T-helper 2 cell treated with Interferon-gamma antibody and Interleukin-4, amounts not matched to agents 5 μg/mL and 100 μg/mL, for 36 hours (primary cell): ENCODE measurements at places on chromosomes 3 and 15.

GRCh38 chr3:15805756-15806266 lies 8.0 kb upstream of the ANKRD28 start:
- DNase-seq, result no peak

DNA sequence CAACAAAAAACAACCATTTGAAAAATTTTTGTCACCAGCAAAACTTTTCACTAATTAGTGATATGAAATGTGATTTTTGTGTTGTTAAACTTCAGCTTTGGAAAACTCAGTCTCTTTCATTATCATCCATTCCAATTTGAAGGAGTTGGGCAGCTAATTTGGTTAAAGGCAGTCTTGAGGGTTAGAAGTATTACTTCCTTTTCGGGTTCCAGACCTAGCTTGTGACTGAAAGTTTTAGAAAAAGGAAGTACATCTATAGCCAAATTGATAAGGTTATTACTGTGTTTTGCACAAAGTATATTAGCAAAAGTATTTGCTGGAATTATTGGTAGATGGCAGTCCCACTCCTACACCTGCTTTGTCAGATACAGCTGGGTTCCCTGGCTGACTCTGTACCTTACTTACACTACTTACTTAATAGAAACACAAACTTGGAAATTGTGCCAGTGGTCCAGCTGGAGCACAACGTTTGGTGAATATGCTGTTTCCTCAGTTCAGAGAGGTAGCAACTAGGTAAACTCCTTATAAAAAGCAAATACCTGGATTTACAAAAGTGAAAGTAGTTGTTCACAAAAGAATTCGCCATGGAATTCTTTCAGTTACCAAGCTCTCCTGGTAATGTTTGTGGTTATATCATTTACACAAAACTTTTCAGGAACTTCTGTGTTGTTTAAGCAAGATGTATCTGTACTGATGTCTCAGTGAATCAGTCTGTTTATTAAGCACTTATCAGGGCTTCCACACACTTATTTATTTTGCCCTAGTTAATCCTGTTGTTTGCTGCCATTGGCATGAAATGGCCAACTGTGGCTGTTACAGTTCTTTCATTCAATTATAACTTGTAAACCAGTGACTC lies 31.6 kb downstream of the TIPARP start:
- DNase-seq, result no peak

DNA sequence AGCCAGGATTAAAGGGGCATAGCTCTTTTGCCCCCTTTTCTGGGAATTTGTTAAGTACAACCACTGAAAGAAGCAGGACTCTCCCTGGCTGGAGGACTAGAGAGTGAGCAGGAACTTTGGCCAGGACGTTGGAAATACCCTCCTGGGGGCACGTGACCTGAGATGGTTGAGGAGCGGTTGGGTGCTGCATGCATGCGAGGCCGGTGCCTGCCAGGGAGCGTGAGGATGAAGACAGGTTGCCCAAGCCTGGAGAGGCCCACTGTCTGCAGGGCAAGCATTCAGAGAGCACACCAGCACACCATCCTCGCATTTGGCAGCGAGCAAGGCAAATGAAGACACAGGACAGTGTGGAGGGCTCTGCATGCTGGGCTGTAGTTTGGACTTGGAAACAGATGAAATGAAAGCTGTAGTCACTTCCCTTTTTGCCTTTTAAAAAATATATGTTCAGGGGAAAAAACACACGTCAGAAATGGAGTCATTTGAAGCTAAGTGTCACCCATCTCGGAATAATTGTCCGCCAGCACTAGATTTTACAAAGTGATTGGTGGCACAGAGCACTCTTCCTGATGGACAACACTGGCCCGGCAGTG lies 217.6 kb downstream of the SLCO3A1 start:
- DNase-seq, result no peak

GRCh38 chr3:108497271-108497670 lies 13.1 kb downstream of the MYH15 start:
- no peak for DNase-seq

DNA sequence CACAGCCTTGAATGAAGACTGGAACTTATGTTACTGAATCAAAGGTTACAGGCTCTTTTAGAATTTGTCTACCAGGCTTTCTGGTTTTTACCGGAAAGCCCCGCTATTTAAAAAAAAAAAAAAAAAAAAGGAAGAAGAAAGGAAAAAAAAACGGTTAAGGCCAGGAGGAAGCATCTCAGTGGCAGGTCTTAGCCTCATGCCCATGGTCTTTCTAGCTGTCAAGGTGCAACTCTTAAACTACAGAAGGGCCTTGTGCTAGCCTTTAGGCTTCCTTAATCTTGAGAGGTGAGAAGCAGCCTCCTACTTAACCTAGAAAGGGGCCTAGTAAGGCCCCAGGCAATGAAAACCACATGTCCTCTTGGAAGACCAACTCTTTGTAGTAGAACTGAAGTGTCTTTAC lies 77.5 kb downstream of the TBC1D5 start:
- no peak for DNase-seq

DNA sequence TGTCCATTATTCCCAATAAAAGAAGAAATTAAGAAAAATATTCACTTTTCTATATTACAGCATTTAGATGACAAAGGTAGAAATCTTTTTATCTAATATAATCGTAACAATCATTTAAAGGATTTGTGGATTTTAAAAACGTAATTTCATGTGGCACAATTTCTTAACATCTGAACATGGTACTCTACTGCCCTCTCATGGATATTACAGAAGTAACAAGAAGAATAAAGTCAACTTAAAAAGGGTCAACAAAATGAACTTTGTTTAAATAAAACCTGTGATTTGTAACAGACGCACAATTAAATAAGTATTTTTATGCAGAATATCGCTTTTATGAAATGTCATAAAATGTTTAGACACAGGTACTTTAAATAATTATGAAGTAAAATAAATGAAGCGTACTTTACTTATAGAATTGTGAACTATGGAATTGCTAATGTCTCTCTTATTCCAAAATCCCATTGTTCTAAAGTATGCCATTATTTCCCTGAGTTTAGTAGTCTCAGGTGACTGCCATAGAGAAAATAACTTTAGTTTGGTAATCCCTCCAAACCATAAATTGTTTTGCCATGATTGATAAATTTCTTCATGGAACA lies 366.8 kb upstream of the ZNF385D start:
- no peak for DNase-seq

DNA sequence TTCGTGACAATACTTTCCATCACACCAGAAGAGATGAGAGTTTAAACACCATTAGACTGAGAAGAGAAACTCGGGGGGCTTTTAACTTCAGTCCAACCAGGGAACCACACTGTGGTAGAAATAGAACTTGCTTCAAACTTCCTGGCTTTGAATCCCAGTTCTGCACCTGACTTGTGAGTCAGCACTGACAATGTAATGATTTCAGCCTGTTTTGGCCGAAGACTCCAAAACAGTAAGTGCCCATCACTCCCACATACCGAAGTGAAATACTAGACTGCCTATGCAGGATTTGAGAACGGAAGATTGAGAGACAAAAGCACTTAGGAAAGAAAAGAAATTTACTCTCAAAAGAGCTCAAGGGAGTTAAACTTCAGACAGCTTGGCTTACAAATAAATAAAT lies 27.0 kb downstream of the C2CD4B start:
- no peak for DNase-seq

GRCh38 chr15:76208786-76209424 lies 102.4 kb downstream of the ETFA start:
- DNase-seq, result no peak

- DNase-seq, result no peak
These were observed 154.6 kb downstream of the POLR2M start for GRCh38 chr15:57861034-57861638.

DNA sequence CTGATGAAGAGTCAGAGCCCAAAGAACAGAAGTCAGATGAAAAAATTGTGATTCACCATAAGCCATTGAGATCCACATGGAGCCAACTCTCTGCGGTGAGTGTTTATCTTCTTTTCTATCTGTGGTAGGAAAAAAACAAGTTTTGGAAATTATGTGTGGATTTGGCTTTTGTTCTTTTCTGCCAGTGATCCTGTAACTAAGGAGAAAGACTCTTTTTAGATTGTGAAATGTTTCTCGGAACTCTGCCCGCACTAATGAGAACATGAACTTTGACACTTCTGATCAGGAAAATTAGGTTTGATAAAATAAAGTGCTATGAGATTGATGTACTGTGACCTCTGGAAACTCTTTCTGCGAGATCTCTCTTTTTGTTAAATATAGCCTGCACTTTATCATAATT lies 8.4 kb downstream of the ARHGEF26 start:
- no peak for DNase-seq

- DNase-seq, result no peak
These were observed 7.7 kb downstream of the RAF1 start for GRCh38 chr3:12656193-12656592.

GRCh38 chr3:172061724-172062184 lies 22.4 kb downstream of the FNDC3B start:
- no peak for DNase-seq

GRCh38 chr3:128588147-128588546 lies 62.5 kb downstream of the RPN1 start:
- DNase-seq, result no peak

- no peak for DNase-seq
These were observed 7.3 kb downstream of the SETD5 start for GRCh38 chr3:9404680-9405079.

DNA sequence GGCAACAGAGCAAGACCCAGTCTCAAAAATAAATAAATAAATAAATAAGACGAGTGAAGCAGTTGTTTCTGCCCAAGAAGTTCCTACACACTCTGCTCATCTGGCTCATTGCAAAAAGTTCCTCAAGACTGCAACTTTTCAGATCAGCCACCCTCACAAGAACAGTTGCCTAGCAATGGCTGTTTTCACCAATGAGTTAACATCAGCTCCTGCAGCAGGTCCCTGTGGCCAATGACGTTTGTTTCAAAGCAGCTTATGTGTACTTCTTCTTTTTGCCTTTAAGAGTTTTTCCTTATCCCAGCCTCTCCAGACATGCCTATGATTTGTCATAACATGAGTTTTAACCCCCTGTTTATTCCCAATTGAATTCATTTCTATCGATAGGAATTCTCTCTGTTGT lies 118.4 kb upstream of the SPRED1 start:
- no peak for DNase-seq

GRCh38 chr3:182315313-182315712 lies 478.0 kb upstream of the ATP11B start:
- no peak for DNase-seq
